ENCODE measurements at places on chromosomes 2 and 18.

DNA sequence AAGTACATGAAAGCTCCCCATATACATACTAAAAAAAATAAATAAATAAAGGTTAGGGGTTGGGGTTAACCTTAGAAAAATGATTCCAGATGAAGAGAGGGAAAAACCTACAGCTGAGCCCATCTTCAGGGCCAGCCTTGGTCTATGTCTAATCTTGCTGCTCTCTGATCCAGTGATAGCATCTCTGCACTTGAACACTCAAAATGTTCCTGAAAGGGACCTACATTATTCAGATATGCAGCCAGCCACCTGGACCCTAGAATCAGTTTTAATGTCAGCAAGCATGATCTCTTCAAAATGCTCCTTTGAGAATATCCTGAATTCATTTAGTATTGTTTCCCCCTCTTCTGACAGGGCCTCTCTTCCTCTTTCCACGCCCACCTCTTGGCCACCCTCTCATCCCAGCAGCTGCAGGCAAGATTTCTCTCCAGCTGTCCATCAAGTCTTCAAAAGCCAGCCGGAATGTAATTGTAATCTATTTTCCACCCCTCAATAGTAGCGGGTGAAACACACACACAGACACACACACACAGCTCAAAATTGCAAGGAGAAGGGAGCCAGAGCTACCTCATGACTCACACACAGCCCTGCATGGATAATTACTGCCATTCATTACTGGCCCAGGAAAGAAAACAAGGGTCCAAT is 135.5 kb downstream of the MYO3B start:
- DNase-seq: no peak

- DNase-seq: no peak
These were observed 235.9 kb downstream of the SETBP1 start for GRCh38 chr18:44916429-44917207.

GRCh38 chr2:122167515-122167914 is 412.1 kb downstream of the TSN start:
- no peak for DNase-seq

- DNase-seq: no peak
These were observed 265.4 kb downstream of the NUP35 start for GRCh38 chr2:183389546-183390080.
